ENCODE measurements at places on chromosomes 6 and 20.
A peak's percentile ranks its signal among the peaks of the same experiment; 100 is the strongest.

DNA sequence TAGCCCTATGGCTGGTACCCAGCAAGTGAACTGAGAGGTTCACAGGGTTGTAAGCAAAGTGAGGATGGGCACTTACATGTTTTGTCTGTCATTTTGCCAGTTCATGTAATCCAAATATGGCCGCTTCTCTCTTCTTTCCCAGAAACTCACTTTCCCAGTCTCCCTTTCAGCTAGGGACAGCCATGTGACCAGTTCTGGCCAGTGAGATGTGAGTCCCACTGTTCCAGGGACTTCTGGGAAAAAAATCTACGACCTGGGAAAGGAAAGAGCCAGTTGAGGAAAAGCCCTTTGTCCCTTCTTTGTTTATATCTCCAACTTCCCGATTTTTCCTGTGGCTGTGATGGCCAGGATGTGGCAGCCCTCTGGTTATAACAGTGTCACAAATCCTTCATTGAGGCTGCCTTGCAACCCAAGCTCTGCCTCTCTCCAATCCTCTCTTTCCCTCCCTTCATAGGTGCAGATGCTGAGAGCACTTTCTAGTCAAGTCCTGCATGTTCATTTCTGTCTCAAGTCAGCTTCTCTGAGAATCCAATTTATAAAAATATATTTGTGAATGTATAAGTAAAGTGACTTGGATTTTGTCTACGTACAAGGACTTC lies 148.6 kb upstream of the ZFP64 start:
- DNase-seq: no peak

DNA sequence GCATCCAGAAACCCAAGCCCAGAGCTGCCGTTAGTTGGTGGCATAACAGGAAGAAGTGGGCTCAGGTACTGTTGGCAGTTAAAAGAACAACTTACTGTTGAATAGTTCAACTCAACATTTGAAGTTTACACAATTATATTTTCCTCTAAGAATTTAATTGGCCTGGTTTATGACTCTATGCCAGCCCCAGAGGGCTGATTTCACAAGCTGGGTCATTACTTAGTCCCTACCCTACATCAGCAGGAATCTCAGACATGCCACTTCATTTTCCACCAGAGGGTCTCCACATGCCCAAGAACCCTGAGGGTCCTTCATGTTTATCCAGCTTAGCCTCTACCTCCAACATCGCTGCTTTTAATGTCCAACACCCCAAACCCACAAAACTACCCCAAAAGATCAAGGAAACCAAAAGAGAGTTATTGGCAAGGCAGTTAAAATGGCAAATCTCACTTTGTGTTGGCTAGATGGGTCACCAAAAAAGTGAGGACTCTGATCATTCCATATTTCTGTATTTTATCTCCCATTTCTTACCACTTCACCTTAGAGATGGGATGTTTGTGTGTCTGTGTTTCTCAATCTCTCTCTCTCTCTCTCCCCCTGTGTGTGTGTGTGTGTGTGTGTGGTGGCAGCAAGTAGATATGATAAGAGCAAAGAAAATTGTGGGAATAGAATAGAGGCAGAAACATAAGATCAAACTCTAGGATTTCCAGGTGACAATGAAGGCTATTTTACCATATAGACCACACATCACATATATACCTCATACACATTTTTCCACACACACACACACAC lies 112.5 kb upstream of the TBX18 start:
- DNase-seq: no peak

DNA sequence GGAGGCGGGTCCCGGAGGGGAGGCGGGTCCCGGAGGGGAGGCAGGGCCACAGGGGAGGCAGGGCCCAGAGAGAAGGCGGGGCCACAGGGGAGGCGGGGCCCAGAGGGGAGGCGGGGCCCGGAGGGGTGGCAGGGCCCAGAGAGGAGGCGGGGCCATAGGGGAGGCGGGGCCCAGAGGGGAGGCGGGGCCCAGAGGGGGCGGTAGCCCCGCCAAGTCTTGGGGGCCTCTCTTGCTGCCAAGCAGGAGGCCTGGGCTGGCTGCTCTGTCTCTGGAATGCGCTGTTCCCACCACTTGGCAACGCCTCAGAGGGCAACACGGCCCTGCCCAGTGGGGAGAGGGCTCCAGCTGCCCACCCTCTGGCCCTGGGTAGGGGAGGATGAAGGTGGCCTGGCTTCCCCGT lies 80.5 kb downstream of the YTHDF1 start:
- DNase-seq: no peak

DNA sequence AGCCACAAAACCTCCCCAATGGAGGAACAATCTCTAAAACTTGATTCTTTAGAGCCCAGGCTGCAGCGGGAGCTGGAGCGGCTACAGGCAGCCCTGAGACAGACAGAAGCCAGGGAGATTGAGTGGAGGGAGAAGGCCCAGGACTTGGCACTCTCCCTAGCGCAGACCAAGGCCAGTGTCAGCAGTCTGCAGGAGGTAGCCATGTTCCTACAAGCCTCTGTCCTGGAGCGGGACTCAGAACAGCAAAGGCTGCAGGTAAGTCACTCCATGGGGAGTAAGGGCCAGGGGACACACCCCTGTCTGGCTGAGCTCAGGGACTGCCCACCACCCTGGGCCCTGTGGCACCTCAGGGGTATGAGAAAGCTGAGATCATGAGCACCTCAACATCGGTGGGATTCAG lies 24.7 kb downstream of the C20orf173 start:
- DNase-seq: no peak

GRCh38 chr20:59948828-59949720 lies 8.9 kb downstream of the FAM217B start:
- DNase-seq: no peak

DNA sequence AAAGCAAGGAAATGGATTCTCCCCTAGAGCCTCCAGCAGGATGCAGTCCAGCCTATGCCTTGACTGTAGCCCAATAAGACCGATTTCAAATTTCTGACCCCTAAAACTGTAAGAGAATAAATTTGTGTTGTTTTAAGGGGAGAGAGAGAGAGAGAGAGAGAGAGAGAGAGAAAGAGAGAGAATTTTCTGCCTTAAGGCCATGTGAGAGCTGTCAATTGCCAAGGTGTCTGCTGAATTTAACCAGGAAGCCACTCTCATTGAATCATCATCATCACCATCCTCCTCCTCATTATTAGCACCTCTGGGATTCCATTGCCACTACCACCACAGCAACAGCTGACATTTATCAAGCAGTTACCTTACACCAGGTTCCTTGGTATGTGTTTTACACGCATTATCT lies 27.8 kb upstream of the TNFRSF21 start:
- no peak for DNase-seq

DNA sequence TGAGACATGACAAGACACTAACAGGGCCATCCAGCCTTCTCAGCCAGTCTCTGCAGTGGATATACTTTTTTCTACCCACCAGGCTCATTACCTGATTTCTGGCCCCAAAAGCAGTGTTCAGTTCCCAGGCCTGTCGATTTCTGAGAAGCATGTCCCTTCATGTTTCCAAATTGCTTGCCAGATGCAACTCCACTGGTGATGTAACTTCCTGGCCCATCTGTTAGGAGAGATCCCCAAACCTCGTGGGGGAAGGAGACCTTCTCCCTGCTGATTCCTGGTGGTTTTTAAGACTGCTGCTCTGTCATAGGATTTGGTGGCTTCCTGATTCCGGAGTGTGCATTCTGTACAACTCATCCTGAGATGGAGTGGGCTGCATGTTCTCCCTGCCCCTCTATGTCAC lies 31.6 kb upstream of the MRPS10 start:
- no peak for DNase-seq

- no peak for DNase-seq
Measured at GRCh38 chr6:74603322-74604076, 602.4 kb downstream of the COL12A1 start.

DNA sequence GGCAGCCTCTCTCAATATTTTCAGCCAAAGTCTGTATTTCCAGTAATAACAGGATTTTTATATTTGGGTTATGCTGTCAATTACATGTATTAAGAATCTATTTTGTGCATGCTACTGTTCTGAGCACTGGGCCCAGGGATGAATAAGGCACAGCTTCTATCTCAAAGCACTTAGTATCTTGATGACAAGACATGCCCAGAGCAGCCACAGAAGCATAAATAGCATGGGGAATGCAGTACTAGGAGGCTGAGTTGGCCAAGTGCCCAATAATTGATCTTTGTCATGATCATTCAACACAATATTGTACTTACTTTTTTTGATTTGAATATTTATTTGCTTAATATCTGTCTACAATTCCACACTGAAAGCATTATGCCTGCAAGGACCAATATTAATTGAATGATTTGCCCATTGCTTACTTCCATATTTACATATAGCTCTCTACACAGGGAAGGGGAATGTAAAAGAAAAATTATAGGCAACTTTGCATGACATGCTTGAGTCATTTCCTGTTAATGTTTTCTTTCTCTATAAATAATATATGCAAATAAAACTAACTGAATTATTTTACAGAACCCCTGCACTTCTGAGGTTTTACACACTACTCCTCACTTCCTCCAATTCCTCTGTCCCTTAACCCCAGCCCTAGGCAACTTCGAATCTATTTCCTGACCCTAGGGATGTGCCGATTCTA lies 298.9 kb upstream of the BMP2 start:
- no peak for DNase-seq

GRCh38 chr6:21965016-21965415 lies 331.8 kb downstream of the PRL start:
- no peak for DNase-seq

DNA sequence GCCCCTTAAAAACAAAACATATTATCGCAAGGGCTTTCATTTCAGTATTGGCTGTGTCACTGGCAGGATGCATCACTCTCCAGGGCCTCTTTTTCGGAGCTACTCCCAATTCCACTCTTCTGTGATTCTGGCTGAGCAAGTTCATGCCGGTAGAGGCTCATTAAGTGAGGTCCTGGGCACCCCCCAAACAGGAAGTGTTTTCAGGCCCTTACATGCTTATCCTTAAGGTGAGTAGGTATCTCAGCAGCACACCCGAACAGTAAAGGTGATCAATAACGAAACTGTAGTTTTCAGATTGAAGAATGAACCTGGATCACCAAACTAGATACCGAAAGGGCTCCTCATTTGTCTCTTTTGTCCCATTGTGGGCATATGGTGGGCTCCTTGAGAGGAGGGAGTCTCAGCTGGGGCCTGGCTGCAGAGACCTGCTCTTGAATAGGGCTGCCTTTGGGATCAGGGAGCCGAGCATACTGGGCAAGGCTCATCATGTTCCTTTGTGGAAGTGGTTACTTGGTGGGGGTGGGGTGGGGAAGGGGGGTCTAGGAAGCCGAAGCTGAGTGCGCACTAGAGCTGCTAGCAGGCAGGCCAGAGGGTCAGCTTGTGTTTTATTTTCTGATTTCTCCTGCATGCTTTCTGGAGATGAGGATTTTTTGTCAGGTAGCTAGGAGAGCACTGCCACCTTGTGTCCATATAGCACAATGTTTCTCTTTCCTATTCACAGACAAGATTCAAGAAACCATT lies 65.2 kb downstream of the CDS2 start:
- DNase-seq: peak; percentile 37

GRCh38 chr6:18260448-18261106 lies 3.8 kb downstream of the DEK start:
- DNase-seq: no peak

GRCh38 chr20:19081937-19082336 lies 130.5 kb upstream of the SLC24A3 start:
- no peak for DNase-seq

GRCh38 chr6:4388675-4389074 lies 253.3 kb upstream of the ECI2 start:
- no peak for DNase-seq

- DNase-seq: no peak
Measured at GRCh38 chr6:13678255-13678983, 33.2 kb downstream of the RANBP9 start.

DNA sequence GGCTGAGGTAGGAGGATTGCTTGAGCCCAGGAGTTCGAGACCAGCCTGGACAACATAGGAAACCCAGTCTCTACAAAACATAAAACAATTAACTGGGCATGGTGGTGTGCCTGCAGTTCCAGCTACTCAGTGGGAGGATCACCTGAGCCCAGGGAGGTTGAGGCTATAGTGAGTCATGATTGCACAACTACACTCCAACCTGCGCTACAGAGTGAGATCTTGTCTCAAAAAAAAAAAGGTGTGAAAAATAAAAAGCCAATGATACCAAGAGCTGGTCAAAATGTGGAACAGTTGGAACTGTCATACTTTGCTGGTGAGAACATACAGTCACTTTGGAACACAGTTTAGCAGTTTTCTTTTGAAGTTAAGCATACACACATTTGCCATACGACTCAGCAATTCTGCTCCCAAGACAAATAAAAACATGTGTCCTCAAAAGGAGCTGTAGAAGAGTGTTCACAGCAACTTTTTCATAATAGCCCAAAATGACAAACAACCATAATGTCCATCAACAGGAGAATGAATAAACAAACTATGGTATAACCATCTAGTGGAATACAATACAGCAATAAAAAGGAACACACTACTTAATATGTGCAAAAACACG lies 21.6 kb upstream of the FKBP5 start:
- no peak for DNase-seq

DNA sequence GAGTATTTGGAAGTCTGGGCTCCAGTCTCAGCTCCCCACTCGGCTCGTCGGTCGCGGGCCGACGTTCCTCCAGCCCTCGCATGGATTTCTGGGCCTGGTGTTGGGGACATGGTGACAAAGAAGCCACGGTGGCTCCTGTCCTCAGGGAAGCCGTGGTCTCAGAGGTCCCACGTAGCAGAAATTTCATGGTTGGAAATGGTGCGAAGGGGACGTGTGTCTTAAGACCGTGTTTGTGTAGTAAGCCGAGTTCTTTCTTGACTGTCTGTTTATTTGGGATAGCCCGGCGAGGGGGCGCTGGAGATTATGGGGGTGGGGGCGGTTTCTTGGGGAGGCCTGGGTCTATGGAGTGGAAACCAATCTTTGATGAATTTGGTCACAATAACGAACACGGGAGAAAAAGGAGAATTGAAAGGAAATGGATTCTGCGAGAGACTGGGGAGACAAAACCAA lies 23.5 kb upstream of the MAP3K7 start:
- no peak for DNase-seq

DNA sequence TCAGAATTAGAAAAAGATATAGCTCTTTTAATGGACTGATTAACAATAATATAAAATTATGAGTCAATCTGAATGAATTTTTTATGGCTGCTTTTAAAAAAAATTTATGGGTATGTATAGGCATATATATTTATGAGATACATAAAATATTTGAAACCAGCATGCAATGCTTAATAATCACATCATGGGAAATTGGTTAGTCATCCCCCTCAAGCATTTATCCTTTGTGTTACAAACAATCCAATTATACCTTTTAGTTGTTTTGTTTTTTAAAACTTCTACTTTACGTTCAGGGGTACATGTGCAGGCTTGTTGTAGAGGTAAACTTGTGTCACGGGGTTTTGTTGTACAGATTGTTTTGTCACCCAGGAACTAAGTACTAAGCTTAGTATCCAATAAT lies 63.4 kb upstream of the HMGCLL1 start:
- DNase-seq: no peak

All from GM12892 (cell line).